ENCODE measurements at places on chromosomes 6 and 20. TPM values are rescaled to one million over a fixed set of nuclear protein-coding genes. Genes with fewer than 3 reads are reported as not detected.

Gene SLC17A3
- total RNA-seq: not detected

GRCh38 chr20:58514321-58515232 is 622 bp downstream of the APCDD1L start:
- no peak overlapping the region for H3K27ac ChIP-seq
- no peaks in the 10 kb centered on the region for H3K36me3 ChIP-seq
- peak overlapping the region; percentile 19 for H3K4me3 ChIP-seq
- no peaks in the 10 kb centered on the region for H3K4me1 ChIP-seq
- DNase-seq: peak; percentile 20

GRCh38 chr6:43669922-43670622 is 17.5 kb downstream of the MRPS18A start:
- peaks cover 34% of the 10 kb centered on the region for H3K4me1 ChIP-seq
- no peak overlapping the region for H3K4me3 ChIP-seq
- peaks cover 15% of the 10 kb centered on the region for H3K36me3 ChIP-seq
- H3K27me3 ChIP-seq: no peaks in the 10 kb centered on the region

- H3K27ac ChIP-seq: no peak overlapping the region
- no peak for DNase-seq
- H3K27me3 ChIP-seq: no peaks in the 10 kb centered on the region
Observed at GRCh38 chr6:103405321-103405720, 1454.4 kb downstream of the HACE1 start.

DNA sequence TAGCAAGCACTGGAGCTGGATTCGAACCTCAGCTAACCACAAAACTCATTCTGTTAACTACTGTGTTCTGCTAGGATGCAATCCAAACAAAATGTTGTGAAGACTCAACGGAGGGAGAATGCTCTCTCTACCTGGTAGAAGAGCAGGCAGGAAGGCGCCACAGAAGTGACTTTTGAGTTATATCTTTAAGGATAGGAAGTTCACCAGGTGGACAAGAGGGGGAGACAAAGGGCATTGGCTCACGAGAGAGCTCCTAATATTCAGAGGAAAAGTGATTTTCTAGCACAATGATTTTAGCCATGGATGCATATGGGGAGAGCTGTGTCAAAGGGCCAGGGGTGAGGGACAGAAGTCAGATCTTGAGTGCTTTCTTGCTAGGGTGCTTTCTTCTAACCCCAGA is 108.4 kb upstream of the MAFB start:
- H3K27me3 ChIP-seq: no peaks in the 10 kb centered on the region
- no peaks in the 10 kb centered on the region for H3K4me1 ChIP-seq
- no peak overlapping the region for H3K4me3 ChIP-seq
- no peak for DNase-seq
- no peak overlapping the region for H3K27ac ChIP-seq

DNA sequence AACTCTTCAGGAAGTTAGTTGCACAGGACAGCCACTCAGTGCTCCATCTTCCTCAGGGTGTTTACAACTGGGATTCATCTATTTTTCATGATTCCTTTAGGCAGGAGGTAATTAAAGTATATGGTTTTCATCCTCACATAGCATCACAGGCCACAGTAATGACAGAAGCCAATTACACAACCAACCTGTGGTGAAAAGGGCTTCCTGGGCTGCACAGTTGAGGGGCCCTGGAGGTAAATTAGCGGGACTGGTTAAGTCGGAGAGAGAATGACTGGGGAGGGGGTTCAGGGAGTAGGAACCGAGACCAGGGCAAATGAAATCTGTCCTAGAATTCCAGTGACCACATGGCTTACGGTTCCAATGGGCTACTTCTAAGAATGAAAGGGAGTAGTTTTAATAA is 37.0 kb downstream of the BAK1 start:
- no peak for DNase-seq
- H3K27me3 ChIP-seq: no peaks in the 10 kb centered on the region
- H3K36me3 ChIP-seq: no peaks in the 10 kb centered on the region
- H3K4me3 ChIP-seq: no peak overlapping the region
- peaks cover 9% of the 10 kb centered on the region for H3K4me1 ChIP-seq

Data from cardiac muscle cell (in vitro differentiated cells and primary cell).